Germinal center (tissue), 1 donor: ENCODE measurements at places on chromosomes 2 and 18.

DNA sequence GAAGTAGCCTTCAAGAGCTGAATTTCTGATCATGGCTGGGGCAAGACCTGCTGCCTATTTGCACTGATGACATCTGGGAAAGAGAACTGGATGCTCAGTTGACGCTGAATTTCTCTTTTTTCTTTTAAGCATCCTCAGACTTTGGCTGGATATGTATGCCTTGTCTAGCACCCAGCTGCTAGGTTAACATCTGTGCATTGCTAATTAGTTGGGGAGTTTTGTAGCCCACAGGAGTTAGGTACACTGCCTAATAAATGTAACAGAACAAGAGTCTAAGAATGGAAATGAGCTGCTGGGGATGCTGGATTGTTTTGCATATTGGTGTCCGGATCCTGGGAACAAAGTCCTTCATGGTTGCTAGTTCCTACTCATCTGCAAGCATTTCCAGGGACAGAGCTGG is 40.9 kb upstream of the STPG4 start:
- DNase-seq, result no peak

GRCh38 chr18:74479486-74480148 is 16.5 kb upstream of the CNDP2 start:
- no peak for DNase-seq

- DNase-seq, result no peak
Measured at GRCh38 chr18:47283476-47283875, 32.0 kb upstream of the SKOR2 start.

DNA sequence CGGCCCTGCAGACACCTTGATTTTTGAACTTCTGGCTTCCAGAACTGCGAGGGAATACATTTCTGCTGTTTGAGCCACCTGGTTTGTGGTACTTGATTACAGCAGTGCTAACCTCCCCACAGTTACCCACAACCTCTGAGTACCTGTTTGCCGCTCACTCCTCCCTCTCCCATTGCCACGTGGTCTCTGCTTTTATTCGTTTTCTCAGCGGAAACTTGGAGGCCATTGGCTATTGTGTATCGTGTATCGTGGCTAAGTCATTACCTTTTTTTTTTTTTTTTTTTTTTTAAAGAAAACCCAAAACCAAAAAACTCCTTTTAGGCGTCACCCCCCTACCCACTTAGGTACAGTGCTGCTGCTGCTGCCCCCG is 90.8 kb downstream of the AGAP1 start:
- no peak for DNase-seq

DNA sequence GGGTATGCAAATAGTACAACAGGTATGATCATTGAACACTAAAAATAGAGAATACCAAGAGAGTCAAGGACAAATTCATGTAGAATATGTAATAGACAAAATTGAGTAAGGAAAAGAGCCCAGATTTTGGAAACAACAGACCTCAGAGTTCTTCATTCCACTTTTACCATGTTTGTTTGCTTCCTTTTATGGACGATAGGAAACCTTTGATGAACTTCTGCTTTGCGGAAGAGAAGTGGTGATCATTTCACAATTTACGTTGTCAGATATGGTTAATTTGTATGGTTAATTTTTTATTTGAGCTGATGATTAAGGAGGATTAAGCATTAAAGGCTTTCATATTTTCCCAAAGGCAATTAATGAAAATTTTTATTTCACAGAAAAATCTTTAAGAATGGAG is 16.3 kb downstream of the MARCHF7 start:
- DNase-seq, result no peak

DNA sequence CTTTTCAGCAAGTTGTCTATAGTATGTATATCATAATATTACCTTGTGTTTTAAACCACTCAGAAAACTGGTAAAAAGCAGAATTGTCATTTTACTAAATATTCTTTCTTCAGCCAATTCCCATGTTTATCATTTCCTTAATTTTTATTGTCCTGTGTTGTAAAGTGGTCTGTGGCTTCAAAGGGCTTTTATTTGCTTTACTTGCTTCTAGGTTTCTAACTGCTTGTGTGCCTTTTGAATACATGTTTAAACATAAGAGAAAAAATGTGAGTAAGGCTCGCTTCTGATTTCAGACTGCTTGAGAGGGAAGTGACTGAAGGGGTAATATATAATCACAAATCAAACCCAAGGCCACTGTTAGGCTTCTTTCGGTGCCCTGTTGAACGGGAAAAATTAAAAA is 407.5 kb upstream of the NRP2 start:
- no peak for DNase-seq

DNA sequence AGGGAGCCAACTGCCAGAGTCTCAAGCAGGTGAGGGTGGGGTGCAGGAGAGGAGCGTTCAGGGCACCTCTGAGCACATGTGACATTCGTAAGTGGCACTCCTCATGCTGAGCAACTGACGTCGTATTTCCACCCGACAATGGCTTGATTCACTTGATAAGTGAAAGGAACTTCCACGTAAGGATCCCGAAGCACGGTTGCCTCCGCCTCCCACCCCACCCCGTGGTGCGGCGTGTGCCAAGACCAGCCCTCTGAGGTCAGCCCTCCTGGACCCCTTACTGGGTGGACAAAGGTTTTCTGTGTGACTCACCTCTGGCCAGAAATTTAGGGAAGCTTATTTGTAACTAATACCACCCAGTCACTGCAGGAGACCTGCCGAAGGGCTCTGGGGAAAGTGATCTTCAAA is 59.9 kb downstream of the AGAP1 start:
- no peak for DNase-seq

- DNase-seq, result no peak
Measured at GRCh38 chr18:36326771-36327170, 29.3 kb downstream of the FHOD3 start.

GRCh38 chr18:60096428-60096827 is 196.6 kb downstream of the PMAIP1 start:
- no peak for DNase-seq

GRCh38 chr2:128289439-128289838 is 29.2 kb downstream of the HS6ST1 start:
- no peak for DNase-seq

- no peak for DNase-seq
Measured at GRCh38 chr2:178331474-178332432, 119.2 kb downstream of the PRKRA start.

- no peak for DNase-seq
Measured at GRCh38 chr18:13672657-13673056, 53.7 kb downstream of the FAM210A start.

GRCh38 chr2:43221124-43221762 is 5.2 kb downstream of the ZFP36L2 start:
- DNase-seq, result no peak

DNA sequence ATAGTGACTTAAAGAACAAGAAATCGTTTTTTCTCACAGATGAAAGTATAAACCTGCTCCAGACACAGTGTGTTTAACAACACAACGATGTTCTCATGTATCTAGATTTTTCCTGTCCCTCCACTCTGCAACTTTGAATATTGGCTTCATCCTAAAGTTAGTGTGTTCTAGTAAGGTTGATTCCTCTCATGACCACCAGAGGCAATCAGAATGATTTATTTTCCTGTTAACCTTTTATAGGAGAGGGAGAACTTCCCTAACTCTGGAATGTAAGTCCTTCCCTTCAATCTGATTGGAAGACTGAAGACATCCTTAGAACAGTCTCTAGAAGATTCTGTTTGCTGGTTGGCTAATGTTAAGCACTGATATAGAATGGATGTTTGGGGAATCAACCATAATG is 41.0 kb upstream of the TAF4B start:
- DNase-seq, result no peak

GRCh38 chr2:39568561-39569006 is 97.1 kb upstream of the TMEM178A start:
- DNase-seq, result no peak

GRCh38 chr2:45312275-45312674 is 298.8 kb downstream of the SRBD1 start:
- DNase-seq, result no peak

GRCh38 chr2:148645539-148646230 is 1.1 kb downstream of the EPC2 start:
- peak; percentile 39 for DNase-seq

DNA sequence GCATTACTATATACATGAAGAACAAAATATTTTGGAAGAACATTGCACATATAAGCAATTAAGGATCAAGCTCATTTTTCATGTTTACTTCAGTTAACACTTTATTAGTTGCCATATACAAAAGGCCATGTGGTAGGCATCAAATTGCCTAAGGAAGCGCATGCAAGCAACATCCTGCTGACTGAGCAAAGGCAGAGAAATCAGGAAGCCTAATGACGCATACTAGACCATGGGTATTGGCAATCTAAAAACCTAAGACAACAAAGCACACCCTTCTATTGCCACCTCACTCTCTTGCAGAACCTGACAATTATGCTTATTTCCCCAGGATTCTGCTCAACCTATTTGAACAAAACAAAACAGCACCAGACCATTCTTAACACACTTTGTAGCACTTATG is 171.9 kb downstream of the STK39 start:
- no peak for DNase-seq

- DNase-seq, result no peak
Measured at GRCh38 chr2:134845719-134846118, 7.3 kb downstream of the ACMSD start.

DNA sequence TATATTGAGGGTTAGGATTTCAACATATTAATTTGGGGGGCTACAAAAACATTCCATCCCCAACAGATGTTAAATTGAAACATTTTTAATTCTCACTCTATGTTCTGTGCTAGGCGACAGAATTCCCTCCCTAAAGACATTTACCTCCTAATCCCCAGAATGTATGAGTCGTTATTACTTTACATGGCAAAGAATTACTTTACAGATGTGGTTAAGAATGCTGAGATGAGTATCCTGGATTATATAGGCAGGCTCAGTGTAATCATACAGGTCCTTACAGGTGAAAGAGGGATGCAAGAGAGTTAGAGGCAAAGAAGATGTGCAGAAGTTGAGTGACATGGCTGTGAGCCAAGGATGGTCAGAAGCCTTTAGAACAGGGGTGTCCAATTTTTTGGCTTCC is 974.1 kb upstream of the ACVR2A start:
- DNase-seq, result no peak

- DNase-seq, result no peak
Measured at GRCh38 chr2:67528320-67528719, 131.2 kb downstream of the ETAA1 start.

- DNase-seq, result no peak
Measured at GRCh38 chr18:74604774-74605173, 7.1 kb downstream of the ZNF407 start.

- no peak for DNase-seq
Measured at GRCh38 chr2:57278451-57278850, 768.2 kb upstream of the VRK2 start.

GRCh38 chr18:10834128-10834815 is 308.4 kb downstream of the NAPG start:
- no peak for DNase-seq

DNA sequence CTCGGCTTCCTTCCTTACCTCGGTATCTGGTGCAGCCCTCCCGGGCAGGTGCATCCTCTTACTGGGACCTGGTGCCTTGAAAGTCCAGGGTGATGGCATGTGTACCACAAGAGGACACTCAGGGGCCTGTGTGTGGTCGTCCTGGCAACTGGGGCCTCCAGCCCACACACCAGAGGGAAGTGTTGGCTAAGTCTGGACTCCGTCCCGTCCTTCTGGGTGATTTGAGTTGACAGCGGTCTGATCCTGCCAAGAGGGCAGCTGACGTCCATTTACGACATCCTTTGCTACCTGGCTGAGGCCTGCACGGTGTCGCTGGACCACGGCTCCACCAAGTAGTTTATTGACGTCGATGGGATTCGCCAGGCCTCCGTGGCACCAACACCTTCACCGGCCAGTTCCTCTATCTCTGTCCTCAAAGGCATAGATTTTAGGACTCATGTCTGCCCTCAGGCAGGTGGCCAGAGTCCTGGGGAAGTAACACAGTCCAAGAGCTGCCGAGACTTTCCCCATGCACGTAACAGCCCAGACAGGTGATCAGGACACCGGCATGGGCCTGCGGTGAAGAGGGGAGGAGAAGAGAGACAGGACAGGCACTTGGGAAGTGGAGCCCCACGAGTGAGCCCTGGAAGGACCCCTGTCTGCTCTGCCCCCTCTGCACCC is 186.0 kb upstream of the HDAC4 start:
- DNase-seq, result no peak

- no peak for DNase-seq
Measured at GRCh38 chr2:217394510-217395351, 534.9 kb upstream of the TNP1 start.

DNA sequence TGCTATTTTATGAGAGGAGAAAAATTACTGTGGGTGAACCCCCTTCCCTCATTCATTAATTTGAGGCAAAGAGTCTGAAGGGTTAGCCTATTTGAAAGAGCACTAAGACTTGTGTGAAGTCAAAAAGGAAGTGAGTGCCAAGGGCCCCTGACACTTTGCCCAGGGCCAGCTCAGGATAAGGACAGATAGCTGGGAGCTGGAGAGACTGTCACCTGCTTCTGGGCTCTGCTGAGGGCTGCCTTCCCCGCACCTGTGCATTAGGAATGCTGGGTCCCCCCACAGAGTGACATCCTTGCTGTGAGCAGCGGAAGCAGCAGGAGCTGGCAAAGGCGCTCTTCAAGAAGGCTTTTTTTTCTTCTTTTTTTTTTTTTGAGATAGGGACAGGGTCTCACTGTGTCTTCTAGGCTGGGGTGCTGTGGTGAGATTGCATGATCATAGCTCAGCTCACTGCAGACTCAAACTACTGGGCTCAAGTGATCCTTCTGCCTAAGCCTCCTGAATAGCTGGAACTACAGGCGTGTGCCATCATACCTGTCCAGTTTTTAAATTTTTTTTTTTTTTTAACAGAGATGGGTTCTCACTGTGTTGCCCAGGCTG is 148.3 kb downstream of the AQP4 start:
- no peak for DNase-seq

DNA sequence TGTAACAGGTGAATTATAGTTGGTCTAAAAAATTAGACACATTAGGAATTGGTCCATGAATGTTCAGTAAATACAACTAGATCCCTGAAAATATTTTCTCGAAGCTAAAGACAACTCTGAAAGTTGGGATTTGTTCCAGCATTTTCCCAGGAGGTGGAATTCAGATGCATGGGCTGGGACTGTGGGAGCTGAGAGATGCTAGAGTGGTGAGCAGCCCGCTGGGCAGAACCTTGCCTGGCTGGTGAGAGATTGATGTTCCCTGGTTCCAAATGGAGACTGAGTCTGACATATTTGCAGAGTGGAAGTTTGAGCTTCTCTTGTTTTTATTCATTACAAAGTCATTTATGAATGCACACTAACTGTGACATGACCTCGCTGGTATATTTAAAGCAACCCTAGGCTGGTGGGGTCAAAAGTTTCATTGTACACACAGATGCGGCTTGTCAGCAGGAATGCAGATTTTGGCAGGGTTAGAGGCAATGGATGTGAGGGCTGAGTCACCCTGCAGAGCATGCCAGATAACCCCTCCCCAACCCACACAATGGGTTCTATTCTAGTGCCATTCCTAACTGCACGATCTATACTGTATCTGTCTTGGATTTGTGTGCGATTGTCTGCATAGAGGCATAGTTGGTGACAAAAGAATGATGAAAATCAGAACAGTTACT is 23.5 kb upstream of the TMEM178A start:
- no peak for DNase-seq
